Heart left ventricle (tissue), 16 donors: ENCODE measurements at places on chromosomes 12 and 14. TPM values are rescaled to one million over a fixed set of nuclear protein-coding genes. Genes with fewer than 3 reads are reported as not detected.

DNA sequence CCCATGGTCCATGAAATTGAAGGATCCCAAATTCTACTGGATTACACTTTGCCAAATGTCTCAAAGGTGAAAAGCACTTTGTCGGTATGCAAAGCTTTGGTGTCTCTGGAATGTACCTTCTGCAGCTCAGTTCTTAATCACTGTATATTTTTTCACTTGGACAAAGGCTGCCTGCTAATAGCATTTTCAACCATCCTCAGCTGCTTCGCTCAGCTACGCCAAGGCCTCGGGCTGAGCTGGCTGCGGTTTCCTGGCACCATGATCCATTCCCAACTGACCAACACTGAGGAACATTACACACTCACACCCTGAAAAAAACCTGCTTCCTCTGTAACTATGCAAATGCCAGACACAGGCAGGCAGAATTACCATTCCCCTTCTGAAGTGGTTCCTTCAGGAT is 335.2 kb downstream of the DPF3 start:
- no peak for DNase-seq

DNA sequence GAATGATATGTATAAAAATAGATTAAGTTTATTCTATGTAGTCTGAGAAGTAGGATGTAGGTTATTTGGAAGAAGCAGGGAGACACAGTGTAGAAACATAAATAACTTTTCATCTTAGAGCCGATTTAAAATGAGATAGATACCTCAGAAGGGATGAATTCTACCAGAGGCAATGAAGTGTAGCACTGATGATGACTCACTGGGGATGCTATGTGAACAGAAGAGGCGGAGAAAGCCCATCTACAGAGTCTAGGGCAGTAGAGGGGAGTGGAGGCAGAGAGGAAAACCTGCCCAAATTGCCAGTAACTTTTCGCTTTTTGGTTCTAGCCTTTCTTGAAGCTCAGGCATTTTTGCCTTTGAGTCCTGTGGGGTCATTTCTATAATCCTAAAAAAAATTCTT is 451.8 kb downstream of the ATP23 start:
- DNase-seq = no peak

DNA sequence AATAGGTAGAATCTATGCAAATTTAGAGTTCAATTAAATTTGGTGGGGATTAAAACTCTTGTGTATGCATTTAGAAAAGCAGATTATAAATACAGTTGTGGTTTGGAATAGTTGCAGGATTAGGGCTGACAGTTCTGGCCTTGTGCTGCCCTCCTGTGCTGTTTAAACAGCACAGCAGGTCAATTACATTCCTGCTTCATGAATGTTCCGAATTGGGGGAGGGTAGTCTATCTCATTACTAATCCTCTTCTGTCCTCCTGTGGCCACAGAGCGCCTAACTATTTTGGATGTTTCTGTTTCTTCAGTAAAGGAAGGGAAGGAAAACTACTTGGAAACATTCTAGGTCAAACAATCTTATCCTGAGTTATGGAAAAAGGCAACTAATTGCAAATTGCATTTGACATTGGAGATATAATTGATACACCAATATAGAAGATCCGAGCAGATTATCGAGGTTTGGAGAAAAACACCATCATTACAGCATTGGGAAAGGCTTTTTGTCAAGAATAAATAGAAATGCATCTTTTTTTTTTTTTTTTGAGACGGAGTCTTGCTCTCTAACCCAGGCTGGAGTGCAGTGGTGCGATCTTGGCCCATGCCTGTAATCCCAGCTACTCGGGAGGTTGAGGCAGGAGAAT is 8.7 kb upstream of the GPR19 start:
- peak; percentile 52 for DNase-seq

DNA sequence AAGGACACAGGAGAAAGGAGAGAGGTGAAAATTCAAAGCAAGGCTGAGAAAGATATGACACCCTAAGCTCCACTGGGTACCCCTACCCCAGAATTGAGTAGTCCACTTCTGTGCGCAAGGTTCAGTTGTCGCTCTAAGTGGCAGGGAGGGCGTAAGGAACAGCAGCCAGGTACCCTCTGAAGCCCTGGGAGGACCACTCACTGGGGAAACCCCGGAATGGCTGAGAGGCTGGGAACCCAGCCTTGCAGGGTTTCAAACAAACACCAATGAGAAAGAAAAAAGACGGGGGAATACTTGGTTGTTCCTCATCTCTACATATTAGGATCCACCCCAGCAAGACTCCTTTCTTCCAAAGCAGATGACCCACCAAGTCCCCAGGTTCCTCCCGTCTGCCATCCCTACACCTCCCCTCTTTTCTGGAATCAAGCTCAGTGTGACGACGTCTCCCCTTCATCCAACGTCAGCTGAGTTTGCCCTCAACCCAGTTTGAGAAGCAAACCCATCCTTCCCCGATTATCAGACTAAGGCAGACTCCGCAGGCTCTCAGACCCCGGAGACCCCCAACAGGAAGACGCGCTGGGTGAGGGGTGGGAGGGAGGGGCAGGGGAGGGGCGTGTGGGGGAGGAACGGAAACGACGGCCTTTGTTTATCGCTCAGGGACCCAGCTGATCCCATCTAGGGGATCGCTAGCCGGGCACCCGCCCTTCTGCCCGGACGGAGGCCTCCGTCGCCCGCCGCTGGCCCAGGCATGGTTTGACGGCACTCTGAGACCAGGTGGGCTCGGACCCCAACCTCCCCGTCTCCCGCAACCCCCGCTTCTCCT is 795 bp downstream of the LMBR1L start:
- DNase-seq = no peak

- DNase-seq = no peak
These were observed 243.7 kb downstream of the TMEM132D start for GRCh38 chr12:129659961-129660622.

DNA sequence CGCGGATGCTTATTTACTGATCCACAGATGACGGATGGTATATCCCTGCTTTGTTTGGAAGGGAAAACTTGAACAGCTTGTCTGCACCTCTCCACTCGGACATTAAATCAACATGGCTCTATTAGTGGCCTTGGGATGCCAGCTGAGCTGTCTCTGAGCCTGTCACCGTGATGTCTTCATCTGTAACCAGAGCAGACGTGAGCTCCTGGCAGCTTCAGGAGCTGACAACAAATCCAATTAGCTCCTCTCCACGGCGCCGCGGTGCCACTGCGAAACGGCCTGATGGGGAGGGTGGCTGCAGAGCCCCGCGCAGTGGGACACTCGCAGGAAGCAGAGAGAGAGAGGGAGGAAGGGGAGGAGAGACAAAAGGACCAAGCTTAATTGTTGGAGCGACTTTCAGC is 112.3 kb downstream of the PAPOLA start:
- DNase-seq = no peak

GRCh38 chr12:14901228-14901562 is 15.5 kb upstream of the MGP start:
- DNase-seq = no peak

DNA sequence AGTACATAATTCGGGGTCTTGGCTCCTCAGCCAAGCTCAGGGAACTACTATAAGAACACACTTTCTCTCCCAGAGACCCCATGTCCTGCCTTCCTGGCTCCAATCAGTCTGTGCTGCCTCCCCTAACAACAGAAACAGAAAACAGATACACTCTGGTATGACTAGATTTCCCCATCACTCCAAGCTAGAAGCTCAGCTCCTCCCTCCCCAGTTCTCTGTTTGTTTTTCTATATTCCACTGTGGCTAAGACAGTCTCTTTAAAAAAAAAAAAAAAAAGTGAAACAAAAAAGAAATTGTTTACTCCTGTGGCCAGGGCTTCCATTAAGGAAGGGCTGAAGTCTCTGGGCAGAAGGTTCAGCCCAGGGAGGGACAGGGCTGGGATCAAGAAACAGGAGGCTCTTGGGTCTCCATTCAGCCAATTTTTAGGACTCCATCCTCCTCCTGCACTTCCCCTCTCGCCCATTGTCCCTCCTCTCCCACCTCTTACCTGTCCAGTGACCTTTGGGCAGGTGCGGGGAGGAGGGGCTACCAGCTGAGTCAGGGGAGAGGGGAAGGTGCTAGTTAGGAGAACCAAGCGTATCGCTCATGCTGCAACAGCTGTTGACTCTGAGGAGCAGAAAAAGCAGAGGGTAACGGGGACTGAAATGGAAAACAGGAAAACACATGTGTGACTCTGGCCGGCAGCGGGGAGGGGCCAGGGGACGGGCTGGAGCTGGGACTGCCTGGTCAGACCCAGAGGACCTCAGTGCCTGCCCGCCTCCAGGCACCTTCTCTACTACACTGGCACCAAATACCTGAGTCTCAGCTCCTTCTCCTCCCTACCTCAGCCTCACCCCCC is 4.1 kb upstream of the SLC7A7 start:
- no peak for DNase-seq

DNA sequence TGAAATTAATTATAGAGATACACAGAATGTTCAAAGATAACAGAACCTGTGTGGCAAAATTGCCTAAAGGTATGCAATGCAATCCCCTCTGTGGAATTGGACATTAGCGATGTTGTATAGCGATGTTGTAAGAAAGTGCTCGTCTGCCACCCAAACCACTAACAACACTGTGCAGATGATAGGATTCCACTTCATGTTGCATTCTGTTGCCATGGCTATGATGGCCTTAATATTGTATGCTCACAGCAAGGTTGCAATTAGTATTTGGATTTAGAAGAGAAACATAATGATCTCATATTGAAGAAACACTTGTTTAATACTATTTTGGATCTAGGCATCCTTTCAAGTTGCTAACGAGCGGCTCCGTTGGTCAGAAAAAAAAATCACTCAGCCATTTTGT is 260.3 kb downstream of the BCAT1 start:
- no peak for DNase-seq

GRCh38 chr12:91179315-91179714 is 3.3 kb downstream of the DCN start:
- no peak for DNase-seq

- DNase-seq = peak; percentile 28
These were observed 200.3 kb downstream of the KTN1 start for GRCh38 chr14:55780156-55780946.

- DNase-seq = no peak
These were observed 105.0 kb downstream of the SLC35F4 start for GRCh38 chr14:57760896-57761295.

DNA sequence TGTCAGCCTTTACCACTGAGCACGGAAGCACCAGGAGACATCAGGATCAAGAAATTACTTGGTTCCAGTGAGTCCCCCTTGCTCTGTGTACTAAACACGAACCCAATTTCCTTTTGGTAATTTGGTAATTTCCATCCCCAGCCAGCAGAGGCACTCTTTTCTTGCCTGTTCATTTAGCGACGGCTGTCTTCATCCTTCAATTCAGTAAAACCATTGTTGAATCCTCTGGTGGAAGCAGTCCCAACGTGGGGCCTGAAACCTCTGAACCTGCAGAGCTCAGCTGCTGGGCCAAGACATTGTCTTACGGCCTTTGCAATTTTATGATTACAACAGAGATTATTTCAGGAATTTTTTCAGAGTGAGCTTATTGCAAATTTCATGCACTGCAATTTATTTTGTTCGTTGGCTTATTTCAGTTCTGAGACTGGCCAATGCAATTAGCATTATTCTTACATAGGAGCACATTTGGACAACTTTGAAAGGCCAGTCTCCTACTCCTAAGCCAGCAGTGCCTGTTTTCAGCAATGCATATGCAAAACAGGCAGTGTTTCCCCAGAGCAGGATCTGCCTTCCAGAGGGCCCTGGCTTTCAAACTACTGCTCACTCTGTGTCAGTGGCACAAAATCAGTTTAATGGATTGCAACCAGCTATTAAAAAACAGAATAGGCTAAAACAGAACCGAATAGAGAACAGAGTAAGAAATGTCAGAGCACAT is 372.9 kb upstream of the TMEM132C start:
- DNase-seq = no peak

The VRTN gene
- total RNA-seq = not detected

The CLBA1 gene
- total RNA-seq = 0.76 TPM

The RNASE4 gene
- total RNA-seq = 15.8 TPM

The ITGB7 gene
- 1.7 TPM for total RNA-seq

The NUBPL gene
- 25.5 TPM for total RNA-seq

The FGF6 gene
- total RNA-seq = not detected

The KRT3 gene
- total RNA-seq = not detected

The CCDC85C gene
- 26.5 TPM for total RNA-seq

The KRT74 gene
- total RNA-seq = not detected

The KRT72 gene
- total RNA-seq = not detected

The KERA gene
- total RNA-seq = not detected
